Spinal cord (tissue), 10 donors: ENCODE measurements at places on chromosomes 13 and 19. TPM values are rescaled to one million over a fixed set of nuclear protein-coding genes. Genes with fewer than 3 reads are reported as not detected.

GRCh38 chr19:10830370-10830769 is 5.6 kb downstream of the TMED1 start:
- no peak for DNase-seq

- no peak for DNase-seq
Measured at GRCh38 chr13:113431171-113431570, 22.1 kb downstream of the ADPRHL1 start.

GRCh38 chr19:47404334-47405196 is 14.8 kb downstream of the MEIS3 start:
- DNase-seq: no peak

- DNase-seq: no peak
Measured at GRCh38 chr13:34879851-34880250, 62.2 kb upstream of the NBEA start.

TMEM59L gene
- total RNA-seq: 64.1 TPM

DNA sequence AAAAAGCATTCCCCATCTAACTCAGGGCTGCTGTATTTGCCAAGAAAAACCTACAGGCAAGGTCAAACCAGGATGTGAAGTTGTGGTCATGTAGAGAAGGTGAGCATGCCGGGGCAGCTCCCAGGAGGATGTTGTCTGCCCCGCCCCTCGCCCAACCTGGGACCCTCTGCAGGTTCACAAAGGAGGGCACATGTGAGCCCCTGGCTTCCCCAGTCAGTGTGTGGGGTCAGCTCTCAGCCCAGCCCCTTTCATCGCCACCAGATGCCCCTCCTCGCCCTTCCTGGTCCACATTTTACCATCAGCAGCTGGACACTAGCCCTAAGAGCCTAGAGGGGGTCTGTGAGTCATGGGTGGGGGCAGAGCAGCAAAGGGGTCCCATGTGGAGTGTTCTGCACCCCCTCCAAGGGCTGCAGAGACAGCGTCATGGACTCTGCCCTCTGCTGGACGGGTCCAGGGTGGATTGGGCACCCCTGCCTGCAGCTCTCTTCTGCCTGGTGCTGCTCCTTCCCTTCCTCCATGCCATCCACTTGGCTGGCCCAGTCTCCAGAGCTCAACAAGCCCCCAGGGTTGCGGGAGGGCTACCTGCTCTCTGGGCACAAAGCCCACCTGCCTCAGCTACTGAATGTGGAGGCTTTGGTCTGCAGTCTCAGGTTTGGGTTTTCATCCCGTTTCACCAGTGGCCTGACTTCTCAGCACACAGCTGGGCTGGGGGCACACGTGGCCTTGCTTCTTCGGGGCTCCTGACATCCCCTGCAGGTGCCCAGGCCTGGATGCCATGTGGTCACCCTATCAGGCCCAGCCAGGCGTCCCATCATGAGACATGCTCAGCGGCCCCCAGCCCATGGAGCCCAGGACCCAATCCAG is 3.7 kb downstream of the PLEKHF1 start:
- no peak for DNase-seq

DNA sequence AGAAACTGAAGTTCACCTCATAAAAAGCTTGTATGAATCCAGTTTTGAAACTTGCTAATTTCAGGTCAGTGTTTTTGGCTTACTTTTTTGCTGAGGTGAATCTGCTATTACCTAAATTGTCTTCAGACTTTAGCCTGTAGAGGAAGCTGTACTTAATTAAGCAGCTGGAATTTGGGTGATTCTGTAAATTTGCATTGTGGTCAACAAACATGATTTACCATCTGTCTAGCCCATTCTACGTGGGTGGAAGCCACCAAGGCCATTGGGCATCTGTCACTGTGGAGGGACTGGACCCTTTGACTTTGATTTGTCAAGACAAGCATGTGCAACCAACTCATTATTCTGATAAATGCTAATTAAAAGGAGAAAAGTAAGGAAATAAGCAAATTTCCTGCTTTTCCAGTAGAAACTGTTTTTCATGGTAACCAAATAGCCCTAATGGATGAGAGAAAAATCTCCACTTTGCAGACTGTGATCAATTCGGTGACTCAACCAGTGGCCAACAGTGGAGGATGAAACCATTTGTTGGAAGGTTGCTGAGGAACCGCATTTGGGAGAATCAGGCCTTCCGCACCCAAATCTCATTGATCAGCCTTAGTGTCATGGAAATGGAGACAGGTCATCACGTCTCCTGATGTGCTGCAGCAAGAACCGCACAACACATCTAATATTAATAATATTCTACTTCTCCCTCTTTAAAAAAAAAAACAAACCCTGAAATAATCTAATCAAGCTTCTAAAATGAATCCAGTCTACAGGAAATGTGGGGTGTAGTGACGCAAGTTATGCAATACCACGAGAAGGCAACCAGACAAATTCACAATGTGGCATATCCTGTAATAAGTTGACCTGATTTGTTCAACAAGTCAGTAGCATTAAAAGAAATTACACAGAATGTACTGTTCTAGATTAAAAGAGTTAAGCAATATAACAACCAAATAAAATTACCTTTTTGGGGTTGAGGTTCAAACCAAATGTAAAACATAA is 54.3 kb downstream of the GARRE1 start:
- no peak for DNase-seq

GRCh38 chr19:6374161-6374709 is 1.5 kb downstream of the PSPN start:
- DNase-seq: no peak
